Activated T-cell treated with anti-CD3 and anti-CD28 coated beads for 24 hours (primary cell): ENCODE measurements at places on chromosomes 11 and 22.

- DNase-seq, result no peak
These were observed 53.1 kb upstream of the ELF5 start for GRCh38 chr11:34566736-34567135.

GRCh38 chr22:40183029-40183581 lies 5.4 kb downstream of the TNRC6B start:
- no peak for DNase-seq

- no peak for DNase-seq
These were observed 781 bp downstream of the NECTIN1 start for GRCh38 chr11:119728211-119728626.

GRCh38 chr11:77278595-77279506 lies 22.6 kb downstream of the GDPD4 start:
- DNase-seq, result no peak

GRCh38 chr22:42368379-42369249 lies 63.6 kb downstream of the NFAM1 start:
- no peak for DNase-seq

- DNase-seq, result no peak
These were observed 254.6 kb upstream of the KIRREL3 start for GRCh38 chr11:127255209-127255608.

DNA sequence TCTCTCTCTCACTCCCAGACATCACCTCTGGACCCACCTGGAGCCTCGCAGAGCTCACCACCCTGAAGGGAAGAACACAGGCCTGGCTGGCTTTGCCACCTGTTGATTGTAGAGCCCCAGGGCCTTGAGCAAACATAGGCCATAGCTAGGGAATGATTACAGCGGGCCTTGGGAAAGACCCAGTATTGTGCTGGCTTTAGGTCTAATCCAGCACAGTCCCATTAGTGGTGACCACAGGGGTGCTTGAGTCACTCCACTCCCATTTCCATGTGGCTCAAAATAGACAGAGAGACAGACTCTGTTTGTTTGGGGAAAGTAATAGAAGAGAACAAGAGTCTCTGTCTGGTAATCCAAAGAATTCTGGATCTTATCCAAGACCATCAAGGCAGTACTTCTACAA lies 42.7 kb upstream of the FAM181B start:
- no peak for DNase-seq

DNA sequence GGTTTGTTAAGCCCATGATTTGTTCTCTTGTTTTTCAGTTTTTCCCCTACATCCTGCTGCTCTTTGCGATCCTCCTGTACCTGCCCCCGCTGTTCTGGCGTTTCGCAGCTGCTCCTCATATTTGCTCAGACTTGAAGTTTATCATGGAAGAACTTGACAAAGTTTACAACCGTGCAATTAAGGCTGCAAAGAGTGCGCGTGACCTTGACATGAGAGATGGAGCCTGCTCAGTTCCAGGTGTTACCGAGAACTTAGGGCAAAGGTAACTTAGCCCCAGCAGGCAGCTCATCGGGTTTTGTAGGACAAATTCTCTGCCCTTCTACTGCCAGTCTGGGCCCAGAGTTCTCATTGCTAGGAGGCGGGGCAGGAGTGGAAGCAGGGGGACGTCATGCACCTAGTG lies 49.7 kb downstream of the PANX1 start:
- DNase-seq, result no peak

DNA sequence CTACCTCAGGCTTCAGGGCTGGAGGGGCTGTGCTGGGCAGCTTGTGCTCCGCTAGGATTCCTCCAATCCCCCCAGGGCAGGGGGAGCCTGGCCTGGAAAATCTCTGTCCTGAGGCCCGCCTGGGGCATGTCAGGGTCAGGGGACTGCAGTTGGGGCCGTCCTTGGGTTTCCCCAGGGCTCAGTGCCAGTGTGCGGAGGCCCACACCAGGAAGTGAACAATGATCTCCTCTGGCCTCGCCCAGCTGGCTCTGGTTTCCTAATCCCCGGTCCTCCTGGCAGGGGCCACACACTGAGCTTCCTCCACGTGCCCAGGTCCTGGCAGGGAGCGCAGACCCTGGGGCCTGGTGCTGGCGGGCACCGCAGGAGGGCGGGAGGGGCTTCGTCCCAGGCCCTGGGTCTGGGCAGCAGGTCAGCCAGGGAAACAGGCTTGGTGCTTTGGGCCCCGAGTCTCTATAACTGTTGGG lies 1.4 kb upstream of the MUC2 start:
- no peak for DNase-seq

GRCh38 chr22:44217346-44217745 lies 36.6 kb downstream of the PARVG start:
- no peak for DNase-seq

- no peak for DNase-seq
These were observed 773.2 kb downstream of the DLG2 start for GRCh38 chr11:84853841-84854497.

- no peak for DNase-seq
These were observed 110.9 kb downstream of the GALNT18 start for GRCh38 chr11:11510939-11511338.

- DNase-seq, result no peak
These were observed 7.6 kb downstream of the ST3GAL4 start for GRCh38 chr11:126362879-126363655.

DNA sequence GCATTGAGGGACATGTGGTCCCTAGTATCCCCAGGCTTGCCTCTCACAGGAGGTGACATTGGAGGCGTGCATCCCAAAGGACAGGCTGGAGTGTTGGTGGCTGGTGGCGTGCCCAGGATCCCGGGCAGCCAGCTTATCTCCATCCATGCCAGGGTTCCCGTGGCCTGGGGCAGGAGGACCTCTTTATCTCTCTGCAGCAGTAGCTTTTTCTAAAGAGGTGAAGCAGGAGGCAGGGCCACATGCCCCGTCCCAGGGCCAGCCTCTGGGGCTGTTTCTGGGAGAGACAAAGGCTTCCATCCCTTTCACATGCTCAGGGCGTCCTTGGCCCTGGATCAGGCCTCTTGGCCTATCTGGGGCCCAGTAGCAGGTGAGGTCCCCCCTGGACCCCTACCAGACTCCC lies 19.7 kb downstream of the PARVG start:
- DNase-seq, result no peak

GRCh38 chr11:44950031-44950624 lies 555 bp downstream of the TP53I11 start:
- DNase-seq, result no peak

- no peak for DNase-seq
These were observed 110.4 kb downstream of the RRAS2 start for GRCh38 chr11:14248580-14248981.

- DNase-seq, result no peak
These were observed 60.3 kb upstream of the IGLL5 start for GRCh38 chr22:22827187-22827939.

- no peak for DNase-seq
These were observed 38.8 kb downstream of the PRDM11 start for GRCh38 chr11:45185228-45185729.

GRCh38 chr22:19844377-19845053 lies 10.2 kb downstream of the GNB1L start:
- DNase-seq, result no peak

DNA sequence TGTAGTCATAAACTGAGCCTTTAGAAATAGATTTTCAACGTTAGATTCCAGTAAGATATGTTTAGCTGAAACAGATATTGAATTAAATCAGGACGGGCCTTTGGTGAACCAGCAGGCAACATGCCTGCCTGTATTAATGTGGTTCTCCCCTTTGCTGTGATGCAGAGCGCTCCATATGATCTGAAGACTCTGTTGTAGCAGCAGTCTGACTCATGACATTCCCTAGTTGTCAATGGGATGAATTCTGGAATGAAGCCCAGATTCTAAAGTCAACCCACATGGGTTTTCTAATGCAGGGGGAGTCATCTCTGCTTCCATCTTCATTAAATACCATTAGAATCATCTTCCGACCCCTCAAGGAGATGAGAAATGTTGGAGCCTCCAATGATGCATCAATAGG lies 864.5 kb downstream of the NTM start:
- no peak for DNase-seq

GRCh38 chr11:95790933-95791708 lies 823 bp downstream of the CEP57 start:
- DNase-seq, result peak; percentile 30

DNA sequence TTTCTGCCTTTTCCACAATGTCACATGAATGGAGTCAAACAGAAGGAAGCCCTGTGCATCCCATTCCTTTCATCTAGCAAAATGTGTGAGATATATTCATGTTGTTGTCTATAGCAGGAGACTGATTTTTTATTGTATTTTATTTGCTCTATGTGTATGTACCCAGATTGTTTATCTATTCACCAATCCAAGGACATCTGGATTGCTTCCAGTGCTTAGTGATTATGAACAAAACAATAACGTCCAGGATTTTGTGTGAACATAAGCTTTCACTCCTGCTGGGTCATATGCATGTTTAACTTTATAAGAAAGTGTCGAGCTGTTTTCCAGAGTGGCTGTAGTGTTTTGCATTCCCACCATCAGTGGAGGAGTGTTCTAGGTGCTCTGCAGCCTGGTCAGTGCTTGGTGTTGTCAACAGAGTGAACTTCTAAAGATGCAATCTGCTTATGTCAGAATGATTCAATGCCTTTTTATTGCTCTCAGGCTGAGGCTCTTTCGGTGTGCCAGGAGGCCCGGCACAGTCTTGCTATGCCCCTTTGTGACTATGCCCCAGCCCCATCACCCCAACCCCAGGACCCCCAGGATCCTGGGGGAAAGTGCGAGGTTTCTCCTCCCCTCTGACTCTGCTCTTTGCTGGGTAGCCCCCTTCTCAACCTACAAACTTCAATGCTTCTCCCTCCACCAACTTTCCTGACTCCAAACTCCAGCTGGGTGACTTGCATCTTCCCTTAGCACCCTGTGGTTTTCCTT lies 19.9 kb upstream of the SYT13 start:
- DNase-seq, result no peak

GRCh38 chr11:67732045-67732787 lies 57.8 kb upstream of the ALDH3B2 start:
- DNase-seq, result peak; percentile 35

GRCh38 chr22:25403284-25403810 lies 161.1 kb upstream of the GRK3 start:
- DNase-seq, result no peak

DNA sequence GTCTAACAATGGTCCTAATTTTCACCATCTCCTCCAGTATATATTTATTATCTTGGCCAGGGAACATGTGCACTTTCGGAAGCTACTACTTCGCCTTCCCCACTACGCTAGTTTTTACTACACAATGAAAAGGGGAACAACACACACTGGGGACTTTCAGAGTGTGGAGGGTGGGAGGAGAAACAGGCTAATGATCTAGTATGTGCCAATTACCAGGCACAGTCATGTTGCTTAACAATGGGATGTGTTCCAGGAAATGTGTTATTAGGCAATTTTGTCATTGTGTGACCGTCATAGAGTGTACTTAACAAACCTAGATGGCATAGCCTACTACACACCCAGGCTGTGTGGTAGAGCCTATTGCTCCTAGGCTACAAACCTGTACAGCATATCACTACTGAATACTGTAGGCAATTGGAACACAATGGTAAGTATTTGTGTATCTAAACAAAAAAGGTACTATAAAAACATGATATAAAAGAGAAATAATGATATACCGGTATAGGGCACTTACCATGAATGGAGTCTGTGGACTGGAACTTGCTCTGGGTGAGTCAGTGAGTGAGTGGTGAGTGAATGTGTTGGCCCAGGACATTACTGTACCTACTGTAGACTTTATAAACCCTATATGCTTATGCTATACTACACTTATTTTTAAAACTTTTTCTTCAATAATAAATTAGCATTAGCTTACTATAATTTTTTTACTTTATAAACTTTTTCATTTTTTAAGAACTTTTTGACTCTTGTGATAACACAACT lies 20.1 kb upstream of the CUL5 start:
- DNase-seq, result no peak

GRCh38 chr11:100681064-100681502 lies 6.0 kb upstream of the ARHGAP42 start:
- no peak for DNase-seq

- DNase-seq, result no peak
These were observed 33.3 kb downstream of the APOL6 start for GRCh38 chr22:35681454-35682052.

DNA sequence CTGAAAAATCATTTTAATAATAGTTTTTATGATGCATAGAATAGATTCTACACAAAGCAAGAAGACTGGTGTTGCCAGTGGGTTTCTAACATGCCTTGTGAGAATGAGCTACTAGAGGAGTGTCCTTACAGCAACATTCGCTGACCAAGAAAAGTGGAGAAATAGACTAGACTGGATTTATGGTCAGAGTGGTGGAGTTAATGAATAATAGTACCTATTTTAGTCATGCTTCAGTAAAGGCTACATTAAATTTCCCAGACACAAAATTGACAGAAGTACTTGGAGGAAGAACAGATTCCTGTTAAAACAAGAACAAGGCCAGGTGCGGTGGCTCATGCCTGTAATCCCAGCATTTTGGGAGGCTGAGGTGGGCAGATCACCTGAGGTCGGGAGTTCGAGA lies 539.2 kb downstream of the ETS1 start:
- DNase-seq, result no peak

GRCh38 chr11:24082241-24082640 lies 414.6 kb upstream of the LUZP2 start:
- DNase-seq, result no peak

- no peak for DNase-seq
These were observed 1.9 kb downstream of the PATL1 start for GRCh38 chr11:59666969-59667368.

DNA sequence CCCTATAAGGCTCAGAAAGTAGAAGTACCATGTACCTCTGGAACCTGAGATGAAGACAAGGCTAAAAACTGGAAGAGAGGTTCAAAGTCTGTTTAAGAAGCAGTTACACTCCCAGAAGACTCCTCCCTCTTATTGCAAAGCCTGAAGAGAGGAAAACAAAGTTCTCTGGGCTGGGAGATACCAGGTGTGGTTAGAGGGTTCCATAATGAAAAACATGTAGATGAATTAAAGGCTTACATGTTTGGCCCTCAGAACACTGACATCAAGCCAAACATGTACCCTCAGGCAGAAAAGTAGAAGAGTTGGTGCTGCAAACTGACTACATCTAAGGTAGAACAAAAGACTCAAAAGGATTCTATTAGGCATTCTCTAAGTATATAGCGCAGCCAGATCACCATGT lies 205.3 kb downstream of the TTC28 start:
- DNase-seq, result no peak

- no peak for DNase-seq
These were observed 14.7 kb downstream of the MGAT3 start for GRCh38 chr22:39471381-39472141.

DNA sequence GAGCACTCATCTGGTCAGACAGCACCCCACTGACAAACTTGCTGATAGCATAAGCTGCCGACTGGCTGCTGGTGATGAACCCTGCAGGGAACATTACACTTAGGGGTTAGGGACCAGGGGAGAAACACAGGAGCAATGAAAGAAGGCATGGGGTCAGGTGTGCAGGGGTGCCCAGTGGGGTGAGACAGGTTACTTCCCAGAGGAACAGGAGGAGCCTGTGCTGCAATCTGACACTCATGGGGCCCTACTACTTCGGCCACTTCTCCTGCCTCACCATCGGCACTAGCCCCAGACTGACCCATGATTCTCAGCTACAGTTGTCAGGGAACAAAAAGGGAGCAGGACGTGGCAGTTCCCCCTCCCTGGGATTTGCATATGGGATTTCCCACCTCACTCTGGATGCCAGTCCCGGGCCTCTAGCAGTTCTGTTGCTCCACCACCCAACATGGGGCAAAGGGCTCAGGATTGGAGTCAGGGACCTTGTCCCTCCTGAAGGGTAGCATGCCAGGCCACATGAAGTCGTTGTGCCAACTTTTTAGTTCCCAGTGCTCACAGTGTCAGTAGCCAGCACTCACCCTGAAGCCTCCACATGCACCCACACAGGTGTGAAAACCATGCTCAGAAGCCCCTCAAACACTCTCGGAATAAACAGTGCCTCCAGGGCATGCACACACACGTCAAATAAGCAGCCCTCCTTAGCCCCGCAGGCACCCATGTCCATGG lies 2.2 kb downstream of the SLC37A4 start:
- no peak for DNase-seq
